ENCODE measurements at places on chromosomes 11 and 22.

GRCh38 chr11:2315395-2316168 is 13.8 kb downstream of the TSPAN32 start:
- no peak for DNase-seq

- DNase-seq, result no peak
Observed at GRCh38 chr11:33731723-33732531, 4.3 kb downstream of the CD59 start.

DNA sequence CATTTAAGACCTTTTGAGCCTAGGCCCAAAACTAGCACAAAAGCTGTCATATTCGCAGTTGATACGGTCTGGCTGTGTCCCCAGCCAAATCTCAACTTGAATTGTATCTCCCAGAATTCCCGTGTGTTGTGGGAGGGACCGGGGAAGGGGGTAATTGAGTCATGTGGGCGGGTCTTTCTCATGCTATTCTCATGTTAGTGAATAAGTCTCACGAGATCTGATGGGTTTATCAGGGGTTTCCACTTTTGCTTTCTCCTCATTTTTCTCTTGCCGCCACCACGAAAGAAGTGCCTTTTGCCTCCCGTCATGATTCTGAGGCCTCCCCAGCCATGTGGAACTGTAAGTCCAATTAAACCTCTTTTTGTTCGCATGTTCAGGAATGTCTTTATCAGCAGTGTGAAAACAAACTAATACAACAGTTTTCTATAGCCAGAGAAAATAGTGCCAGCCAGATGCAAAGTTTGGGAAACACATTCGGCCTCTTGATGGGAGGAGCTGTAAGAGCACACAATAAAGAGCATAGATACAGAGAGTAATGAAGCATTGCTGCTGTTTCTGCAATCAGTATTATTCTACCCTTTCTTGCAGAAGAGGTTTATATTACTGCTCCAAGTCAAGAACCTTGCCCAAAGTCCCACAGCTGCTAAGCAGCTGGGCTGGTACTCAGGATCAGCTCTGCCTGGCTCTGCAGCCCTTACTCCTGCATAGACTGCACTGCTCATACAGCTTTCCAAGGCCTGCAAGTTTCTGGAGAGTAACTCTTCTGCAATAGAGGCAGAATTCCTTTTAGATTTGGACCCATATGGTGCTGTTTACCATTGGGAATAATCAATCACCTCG is 2.0 kb upstream of the ZNF195 start:
- no peak for DNase-seq

- DNase-seq, result peak; percentile 97
Observed at GRCh38 chr11:65890324-65891218, at the start of gene CCDC85B. Gene CCDC85B (plus strand): TSS chr11:65890673. CDS start chr11:65890784, 111 bp downstream.

DNA sequence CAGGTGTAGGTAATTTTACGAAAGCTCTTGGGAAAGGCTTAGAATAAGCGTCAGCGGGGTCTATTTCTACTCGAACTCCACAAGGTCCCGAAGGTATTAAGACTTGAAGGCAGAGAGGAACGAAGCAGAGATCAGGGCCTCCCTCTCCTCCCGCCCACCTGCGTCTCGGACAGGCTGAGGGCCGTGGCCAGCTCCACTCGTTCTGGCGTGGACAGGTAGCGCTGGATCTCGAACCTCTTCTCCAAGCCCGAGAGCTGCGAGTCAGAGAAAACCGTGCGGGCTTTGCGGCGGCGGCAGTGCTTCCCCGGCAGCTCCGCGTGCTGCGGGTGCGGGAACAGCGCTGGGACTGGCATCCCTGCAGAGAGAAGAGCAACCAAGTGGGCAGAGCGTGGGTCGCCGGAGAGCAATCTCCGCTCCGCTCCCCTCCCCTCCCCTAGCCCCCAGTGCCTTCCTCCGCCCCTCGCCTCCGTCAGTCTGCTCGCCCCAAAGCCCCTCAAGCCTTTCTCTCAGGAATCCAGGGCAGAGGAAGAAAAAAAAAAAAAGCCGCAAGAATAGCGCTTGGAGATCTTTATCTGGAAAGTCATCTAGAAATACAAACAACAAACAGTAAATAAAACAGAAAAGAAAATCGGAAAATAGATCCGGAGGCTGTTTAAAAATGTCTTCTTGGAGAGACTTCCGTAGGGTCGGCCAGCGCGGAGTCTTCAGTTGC is 2.4 kb downstream of the BSX start:
- DNase-seq, result no peak

DNA sequence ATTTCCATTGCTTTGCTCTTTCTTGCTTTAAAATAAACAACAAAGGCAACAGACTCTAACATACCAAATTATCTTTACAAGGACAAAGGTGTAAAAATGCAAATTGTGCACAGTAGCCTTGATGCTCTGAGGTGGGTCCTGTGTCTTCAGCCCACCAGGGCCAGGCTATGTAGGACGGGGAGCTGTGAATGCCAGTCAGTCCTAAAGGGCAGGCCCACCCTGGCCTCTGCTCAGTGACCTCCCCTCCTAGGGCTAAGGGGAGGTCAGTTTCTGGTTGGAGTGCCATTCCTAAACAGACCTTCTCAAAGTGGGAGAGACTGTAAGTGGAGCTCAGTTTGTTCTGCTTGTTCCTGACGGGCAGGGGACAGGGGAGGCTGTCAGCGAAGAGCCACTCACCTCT is 78.0 kb upstream of the SUSD2 start:
- DNase-seq, result no peak

GRCh38 chr11:1356007-1356435 is 33.7 kb upstream of the BRSK2 start:
- no peak for DNase-seq

DNA sequence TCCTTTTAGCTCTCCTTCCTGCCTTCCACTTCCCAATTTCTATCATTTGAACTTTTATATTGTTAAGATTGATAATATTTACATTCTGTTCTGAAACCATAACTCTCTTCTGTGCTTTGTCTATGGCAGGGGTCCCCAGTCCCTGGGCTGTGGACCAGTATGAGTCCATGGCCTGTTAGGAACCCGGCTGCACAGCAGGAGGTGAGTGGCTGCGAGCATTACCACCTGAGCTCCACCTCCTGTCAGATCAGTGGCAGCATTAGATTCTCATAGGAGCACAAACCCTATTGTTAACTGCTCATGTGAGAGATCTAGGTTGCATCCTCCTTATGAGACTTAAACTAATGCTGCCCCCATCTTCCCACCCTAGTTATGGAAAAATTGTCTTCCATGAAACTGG is 48.4 kb upstream of the HEPHL1 start:
- no peak for DNase-seq

Measured in effector memory CD4-positive, alpha-beta T cell (primary cell).